ENCODE measurements at places on chromosomes 1 and 21.

DNA sequence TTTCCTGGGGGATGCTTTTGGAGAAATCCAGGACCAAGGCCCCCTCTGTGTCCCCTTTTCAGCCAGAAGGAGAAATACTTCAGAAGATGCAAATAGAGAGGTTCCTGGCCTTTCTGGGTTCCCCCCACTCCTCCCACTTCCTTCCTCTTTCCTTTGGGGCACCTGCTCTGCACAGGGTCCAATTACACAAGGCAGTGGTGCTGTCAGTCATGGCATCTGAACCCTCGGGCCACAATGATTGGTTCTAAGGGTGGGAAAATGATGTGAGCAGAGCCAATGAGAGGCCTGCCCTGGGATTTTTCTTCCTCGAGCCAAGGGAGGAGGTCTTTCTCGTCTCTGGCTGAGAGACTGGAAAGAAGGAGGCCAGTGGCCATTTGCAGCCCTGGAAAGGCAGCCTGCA, 282.2 kb downstream of the NPHP4 start:
- no peak for DNase-seq

- DNase-seq: no peak
Observed at GRCh38 chr1:87644033-87644578, 315.4 kb downstream of the LMO4 start.

GRCh38 chr1:152933196-152933595, 13.8 kb upstream of the SPRR5 start:
- no peak for DNase-seq

- no peak for DNase-seq
Observed at GRCh38 chr1:101908980-101909379, 87.7 kb downstream of the OLFM3 start.

DNA sequence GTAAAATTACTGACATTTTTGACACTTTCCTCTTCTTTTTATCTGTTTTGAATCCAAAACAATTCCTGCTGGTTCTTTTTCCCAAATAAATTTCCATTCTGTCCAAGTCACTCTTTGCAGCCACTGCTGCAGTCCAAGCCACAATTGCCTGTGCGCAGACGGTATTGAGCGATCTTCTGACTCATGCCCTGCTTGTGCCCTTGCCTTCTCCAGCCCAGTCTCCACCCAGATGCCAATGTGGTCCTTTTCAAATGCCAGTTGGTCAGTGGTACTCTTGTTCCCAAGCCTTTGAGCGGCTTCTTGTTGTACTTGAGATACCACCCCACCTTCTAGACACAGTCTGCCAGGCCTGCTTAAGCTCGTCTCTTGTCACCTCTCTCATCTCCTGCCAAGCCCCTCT, 78.9 kb downstream of the CAMTA1 start:
- no peak for DNase-seq

DNA sequence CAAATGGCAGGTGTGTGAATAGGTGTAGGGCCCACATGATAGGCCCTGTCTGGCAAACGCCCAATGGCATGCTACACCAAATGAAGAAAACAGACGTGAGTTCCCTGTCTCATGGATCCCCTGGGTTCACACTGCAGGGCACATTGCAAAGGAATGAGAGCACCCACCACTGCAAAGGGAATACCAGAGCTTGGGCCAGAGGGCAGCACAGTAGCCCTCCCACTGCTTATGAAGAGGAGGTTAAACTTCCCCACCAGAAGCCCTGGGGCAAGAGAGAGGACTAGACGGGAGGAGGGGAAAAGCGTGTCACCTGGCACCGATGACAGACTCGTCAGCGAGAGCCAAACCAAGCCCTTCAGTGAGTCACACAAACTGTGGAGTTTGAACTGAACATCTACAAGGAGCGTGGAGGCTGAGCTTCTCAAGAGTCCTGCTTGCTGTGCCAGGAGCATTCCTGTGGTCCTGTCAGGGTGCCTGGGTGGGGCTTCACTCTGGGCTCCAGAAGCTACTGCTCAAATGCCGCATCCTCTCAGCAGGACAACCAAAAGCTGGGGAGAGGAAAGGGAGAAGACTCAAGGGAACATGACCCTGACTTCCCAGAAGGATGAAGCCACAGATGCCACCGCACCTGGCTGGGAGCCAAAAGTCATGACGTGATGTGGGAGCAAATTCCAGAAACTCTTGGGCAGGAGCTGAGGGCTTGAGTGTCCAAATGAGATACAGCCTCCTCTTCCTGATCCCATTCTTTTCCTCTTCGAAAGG, 61.1 kb downstream of the TOMM20 start:
- peak; percentile 45 for DNase-seq

DNA sequence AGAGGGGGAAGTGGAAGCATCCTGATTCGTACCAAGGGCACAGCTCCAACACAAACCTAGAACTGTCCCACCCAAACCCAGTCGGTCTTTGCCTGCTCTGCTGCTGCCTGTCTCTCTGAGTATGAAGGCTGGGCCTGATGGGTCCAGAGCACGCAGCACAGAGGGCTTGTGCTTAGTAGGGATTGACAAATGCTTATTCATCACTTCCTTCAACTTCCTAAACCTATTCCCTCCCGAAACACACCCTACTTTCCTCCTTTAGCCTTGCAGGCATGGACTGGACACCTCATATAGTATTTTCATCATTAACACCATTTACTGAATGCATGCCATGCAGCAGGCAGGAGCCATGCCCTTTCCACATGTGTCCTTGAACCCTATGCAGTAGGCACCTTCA, 31.3 kb downstream of the FOXO6 start:
- DNase-seq: no peak

DNA sequence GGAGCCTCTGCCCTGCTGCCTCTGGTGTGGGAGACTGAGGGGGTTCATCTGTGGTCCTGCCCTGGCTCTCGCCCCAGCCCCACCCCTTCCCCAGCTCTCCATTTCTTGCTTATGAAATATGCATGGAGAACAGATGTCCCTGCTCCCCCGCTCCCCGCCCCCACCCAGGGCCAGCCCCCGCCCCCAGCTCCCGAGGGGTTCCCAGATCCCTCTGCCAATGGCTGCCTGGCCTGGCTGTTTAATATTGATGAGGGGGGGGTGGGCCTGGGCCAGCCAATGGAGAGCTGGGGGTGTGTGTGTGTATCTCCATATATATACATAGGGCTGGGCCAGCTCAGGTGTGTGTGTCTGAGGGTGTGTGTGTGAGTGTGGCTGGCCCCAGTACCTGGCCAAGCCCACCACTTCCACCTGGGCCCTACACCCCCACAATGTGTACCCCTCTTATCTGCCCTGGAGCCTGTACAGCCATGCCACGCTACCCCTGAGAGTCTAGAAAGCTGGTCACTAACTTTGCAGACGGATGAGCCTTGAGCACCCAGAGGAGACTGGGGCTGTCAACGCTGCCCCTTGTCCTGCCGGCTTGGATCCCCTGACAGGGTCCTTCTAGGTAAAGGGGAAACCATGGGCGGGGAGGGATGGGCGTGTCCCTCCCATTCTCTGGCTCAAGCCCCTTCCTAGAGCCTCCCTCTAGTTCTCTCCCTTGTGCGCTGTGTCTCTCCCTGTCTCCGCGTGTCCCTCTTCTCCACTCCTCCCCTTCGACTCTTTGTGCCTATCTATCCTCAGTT, at the start of gene NHLH1:
Gene NHLH1 (plus strand): TSS at position 341 of the 785 bp plus-strand sequence. CDS start 3,661 bp downstream, outside the sequence.
- DNase-seq: no peak

GRCh38 chr1:40844079-40844478, 18.1 kb downstream of the CITED4 start:
- DNase-seq: no peak

DNA sequence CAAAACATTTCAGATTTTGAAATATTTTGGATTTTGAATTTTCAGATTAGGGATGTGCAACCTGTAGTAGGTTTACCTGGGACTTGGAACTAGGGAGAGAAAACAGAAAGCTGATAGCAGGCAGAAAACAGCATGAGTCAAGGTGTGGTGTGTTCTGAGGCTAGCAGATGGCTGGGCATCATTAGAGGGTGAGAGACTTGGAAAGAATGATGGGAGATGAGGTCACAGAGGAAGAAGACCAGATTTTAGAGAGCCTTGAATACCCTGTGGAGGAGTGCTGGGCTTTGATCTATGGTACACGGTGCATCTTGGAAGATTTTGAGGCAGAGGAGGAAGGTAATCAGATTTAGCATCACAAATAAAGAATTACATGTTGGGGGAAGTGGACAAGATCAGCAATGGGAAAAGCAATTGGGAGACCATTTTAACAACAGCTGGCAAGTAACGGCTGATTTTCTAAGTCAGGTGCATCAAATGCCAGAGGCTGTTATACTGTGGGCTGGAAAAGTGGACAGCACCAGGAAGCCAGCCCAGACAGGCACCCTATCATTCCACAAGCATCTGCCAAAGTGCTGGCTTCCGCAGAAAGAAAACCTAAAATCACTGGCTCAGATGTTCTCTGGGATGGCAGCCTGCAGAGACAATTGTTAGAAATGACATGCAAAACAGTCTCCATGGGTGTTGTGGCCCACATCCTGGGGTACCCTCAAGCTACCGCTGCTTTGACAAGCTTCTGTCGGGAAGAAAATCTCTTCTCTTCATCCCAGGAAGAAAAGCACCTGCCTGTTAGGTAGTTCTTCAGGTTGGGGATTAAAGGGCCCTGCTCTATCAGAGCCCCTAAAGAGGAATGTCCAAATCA, 30.9 kb upstream of the CAMK1G start:
- no peak for DNase-seq

- DNase-seq: no peak
Observed at GRCh38 chr1:31609514-31610118, 7.9 kb upstream of the HCRTR1 start.

DNA sequence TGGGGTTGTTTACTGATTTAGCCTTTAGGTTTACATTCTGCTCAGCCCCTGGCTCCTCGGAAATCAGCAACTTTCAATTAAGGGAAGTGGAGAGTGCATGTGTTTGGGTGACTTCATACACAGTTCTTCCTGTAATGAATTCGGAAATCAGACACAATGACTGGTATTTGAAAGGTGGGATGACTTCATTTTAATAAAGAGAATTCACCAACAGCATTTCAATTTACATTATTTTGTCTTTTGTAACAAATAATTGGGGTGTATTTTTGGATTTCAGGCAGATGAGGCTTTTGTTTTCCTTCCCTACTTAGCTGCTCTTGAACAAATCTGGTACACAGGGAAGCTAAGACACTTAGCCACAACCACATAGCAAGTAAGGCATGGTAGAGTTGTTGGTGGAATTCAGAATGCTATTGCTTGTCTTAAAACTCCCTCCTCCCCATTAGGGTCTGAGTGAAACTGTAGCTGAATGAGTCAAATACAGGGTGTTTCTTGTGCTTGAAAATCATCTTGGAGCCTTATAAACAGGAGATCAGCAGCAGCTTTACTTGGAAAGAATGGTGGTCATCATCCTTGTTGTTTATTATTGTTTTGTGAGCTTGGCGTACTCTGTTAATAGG, 917 bp downstream of the STX12 start:
- DNase-seq: no peak

- DNase-seq: no peak
Observed at GRCh38 chr1:15362737-15363128, 47.0 kb upstream of the EFHD2 start.

- no peak for DNase-seq
Observed at GRCh38 chr1:175005085-175005783, 5.5 kb downstream of the CACYBP start.

DNA sequence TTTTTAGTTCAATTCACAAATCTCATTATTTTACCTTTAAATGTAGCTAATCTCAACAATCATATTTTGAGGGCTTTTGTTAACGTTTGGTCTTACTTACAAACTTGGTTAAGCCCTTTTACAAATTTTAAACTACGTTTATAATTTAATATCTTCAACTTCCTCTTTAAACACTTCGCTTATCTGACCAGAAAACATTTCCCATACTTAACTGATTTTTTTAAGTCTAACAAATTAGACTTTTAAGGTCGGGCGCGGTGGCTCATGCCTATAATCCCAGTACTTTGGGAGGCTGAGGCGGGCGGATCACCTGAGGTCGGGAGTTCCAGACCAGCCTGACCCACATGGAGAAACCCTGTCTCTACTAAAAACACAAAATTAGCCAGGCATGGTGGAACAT, 300.9 kb downstream of the LMX1A start:
- DNase-seq: no peak

All from anterior cingulate cortex (tissue), 58 donors.